ENCODE measurements at places on chromosomes 16 and 17. TPM values are rescaled to one million over a fixed set of nuclear protein-coding genes. Genes with fewer than 3 reads are reported as not detected.

Gene LGALS9
- total RNA-seq, result under 0.01 TPM

Gene KRT12
- not detected for total RNA-seq

Gene CDR2L
- total RNA-seq, result 24.8 TPM

Gene PABPN1L
- total RNA-seq, result not detected

Gene NACA2
- total RNA-seq, result not detected

Gene SLC2A4
- not detected for total RNA-seq

Gene ABCC12
- not detected for total RNA-seq

Gene HIGD1B
- not detected for total RNA-seq

Gene FAM171A2
- 7.2 TPM for total RNA-seq

Gene CSH2
- not detected for total RNA-seq

Gene TBX4
- total RNA-seq, result not detected

Gene CACNG5
- not detected for total RNA-seq

Gene TSPOAP1
- 0.32 TPM for total RNA-seq

Gene TMC5
- not detected for total RNA-seq

Gene TLCD1
- 20.9 TPM for total RNA-seq

Measured in cardiac atrium fibroblast (primary cell).